ENCODE measurements at places on chromosomes 4 and X. TPM values are rescaled to one million over a fixed set of nuclear protein-coding genes. Genes with fewer than 3 reads are reported as not detected.

The MGARP gene
- total RNA-seq, result not detected

The MAGEE2 gene
- not detected for total RNA-seq

The HSD17B13 gene
- total RNA-seq, result 0.25 TPM

The RRH gene
- 0.32 TPM for total RNA-seq

The KCNIP4 gene
- not detected for total RNA-seq

The UXT gene
- total RNA-seq, result 193 TPM

The RPL9 gene
- total RNA-seq, result 1,381 TPM

The PNCK gene
- total RNA-seq, result not detected

The PNMA5 gene
- total RNA-seq, result 0.09 TPM

The RENBP gene
- total RNA-seq, result 10.6 TPM

The RBBP7 gene
- total RNA-seq, result 151 TPM
